ENCODE measurements at places on chromosomes 3 and 15.

- no peaks in the 10 kb centered on the region for H3K36me3 ChIP-seq
- no peaks in the 10 kb centered on the region for H3K27me3 ChIP-seq
- no peak for DNase-seq
- no peak overlapping the region for H3K27ac ChIP-seq
- H3K4me3 ChIP-seq: no peak overlapping the region
These were observed 7.8 kb upstream of the PTX3 start for GRCh38 chr3:157428853-157429252.

DNA sequence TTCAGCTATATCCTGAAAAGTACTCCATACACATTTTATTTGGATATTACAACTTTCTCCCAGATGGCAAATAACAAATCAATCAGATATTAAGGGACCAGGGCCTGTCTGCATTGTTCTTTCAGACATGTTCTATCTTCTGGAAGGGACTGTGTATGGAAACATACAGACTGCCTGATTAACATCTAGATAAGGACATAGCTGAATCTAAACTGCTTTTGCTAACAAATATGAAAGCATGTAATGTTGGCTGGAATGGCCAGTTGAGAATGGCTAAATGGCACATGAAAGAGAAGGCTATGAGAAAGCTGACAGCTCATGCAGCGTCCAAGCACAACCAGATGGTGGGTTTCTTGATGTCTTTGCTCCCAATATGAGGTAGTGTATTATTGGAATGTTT is 149.4 kb downstream of the CFAP20DC start:
- DNase-seq: no peak
- H3K36me3 ChIP-seq: no peaks in the 10 kb centered on the region
- H3K4me1 ChIP-seq: no peaks in the 10 kb centered on the region
- no peak overlapping the region for H3K27ac ChIP-seq
- no peaks in the 10 kb centered on the region for H3K27me3 ChIP-seq

DNA sequence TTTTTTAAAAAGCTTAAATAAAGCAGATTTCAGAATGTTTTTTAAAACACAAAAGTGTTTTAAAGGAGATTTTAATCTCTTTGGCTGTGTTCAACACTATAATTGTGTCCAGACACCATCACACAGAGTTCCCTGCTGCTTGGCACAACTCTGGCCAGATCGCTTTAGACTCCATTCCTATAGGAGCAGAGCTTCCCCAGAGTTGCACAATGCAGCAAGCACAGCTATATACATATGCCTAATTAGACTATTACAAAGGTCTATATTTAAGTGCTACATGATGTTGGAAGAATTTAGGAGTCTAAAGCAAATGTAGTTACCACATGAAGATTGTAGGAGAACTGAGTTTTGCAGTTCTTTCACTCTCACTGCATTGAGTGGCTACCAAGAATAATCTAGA is 11.2 kb downstream of the SLC9A9 start:
- no peak for DNase-seq
- H3K4me1 ChIP-seq: peaks cover 10% of the 10 kb centered on the region
- H3K36me3 ChIP-seq: no peaks in the 10 kb centered on the region

- H3K27me3 ChIP-seq: no peaks in the 10 kb centered on the region
- no peak overlapping the region for H3K4me3 ChIP-seq
- no peaks in the 10 kb centered on the region for H3K36me3 ChIP-seq
- no peak overlapping the region for H3K27ac ChIP-seq
These were observed 49.0 kb downstream of the LRRN1 start for GRCh38 chr3:3847994-3848922.

DNA sequence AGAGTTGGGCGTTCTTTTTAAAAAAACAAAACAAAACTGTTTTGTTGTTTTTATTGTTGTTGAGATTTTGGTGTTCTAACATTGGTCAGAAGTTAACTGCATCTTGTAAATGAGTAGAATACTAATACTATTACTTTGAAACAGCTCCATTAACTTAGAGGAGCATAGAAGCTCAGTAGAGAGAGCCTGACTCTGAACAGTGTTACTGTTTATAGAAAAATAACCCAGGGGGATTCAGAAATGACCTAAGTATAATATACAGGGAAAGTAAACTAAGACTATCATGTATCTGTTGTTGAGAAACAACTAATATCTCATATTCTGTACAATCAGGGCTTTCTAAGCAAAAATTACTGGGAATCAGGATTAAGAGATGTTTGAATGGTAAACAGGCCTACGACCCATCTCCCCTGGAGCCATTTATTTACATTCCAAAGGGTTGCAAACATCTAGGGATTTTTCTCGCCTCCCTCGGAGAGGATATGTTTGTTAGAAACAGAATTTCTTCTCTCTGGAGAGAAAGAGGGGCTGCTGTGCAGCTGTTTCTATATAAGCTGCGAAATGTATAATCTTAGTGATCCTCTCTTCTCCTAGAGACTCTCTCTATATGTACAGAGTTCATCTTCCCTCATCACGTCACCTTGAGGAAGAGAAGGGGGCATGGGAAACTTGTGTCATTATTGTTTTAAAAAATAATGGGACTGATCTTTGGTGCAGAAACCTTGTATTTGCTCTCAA is 827.5 kb upstream of the DPPA4 start:
- no peaks in the 10 kb centered on the region for H3K36me3 ChIP-seq
- H3K27ac ChIP-seq: no peak overlapping the region
- H3K4me3 ChIP-seq: no peak overlapping the region
- H3K27me3 ChIP-seq: no peaks in the 10 kb centered on the region
- no peaks in the 10 kb centered on the region for H3K4me1 ChIP-seq

- no peak for DNase-seq
- no peaks in the 10 kb centered on the region for H3K36me3 ChIP-seq
- H3K27ac ChIP-seq: no peak overlapping the region
These were observed 109.0 kb upstream of the CTDSPL start for GRCh38 chr3:37752649-37753025.

DNA sequence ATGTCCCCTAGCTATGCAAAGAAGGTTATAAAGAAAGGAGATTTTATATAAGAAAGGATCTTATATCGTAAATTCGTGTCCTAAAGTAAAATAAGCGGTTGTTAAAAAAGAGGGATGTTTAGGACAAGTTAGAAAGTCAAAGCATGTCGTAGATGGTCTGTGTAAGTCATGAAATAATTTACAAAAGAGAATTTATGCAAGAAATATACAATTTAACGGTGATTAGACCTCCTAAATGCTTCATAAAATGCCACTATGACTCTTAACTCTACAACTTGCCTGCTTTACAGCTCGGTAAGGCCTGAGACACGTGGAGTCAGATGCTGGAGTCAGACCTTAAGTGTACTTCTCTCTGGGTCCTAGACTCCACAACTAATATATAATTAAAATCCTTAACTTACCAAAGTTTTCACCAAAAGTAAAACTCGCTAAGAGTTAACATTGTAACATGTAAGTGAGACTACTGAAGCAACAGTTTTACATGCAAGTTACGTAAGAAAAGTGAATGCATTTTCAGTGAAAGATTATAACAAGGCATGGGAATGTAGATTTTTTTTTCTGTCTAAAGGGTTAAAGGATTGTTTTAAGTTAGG is 13.3 kb upstream of the SRPRB start:
- H3K4me1 ChIP-seq: no peaks in the 10 kb centered on the region
- no peak for DNase-seq
- H3K27ac ChIP-seq: no peak overlapping the region
- H3K27me3 ChIP-seq: no peaks in the 10 kb centered on the region
- H3K4me3 ChIP-seq: no peak overlapping the region
- no peaks in the 10 kb centered on the region for H3K36me3 ChIP-seq

GRCh38 chr15:42619656-42620371 is 44.4 kb downstream of the STARD9 start:
- H3K27me3 ChIP-seq: no peaks in the 10 kb centered on the region
- H3K36me3 ChIP-seq: no peaks in the 10 kb centered on the region
- peaks cover 7% of the 10 kb centered on the region for H3K4me1 ChIP-seq
- H3K27ac ChIP-seq: no peak overlapping the region
- DNase-seq: no peak

All from tibial nerve (tissue), 4 donors.